HFF-Myc (cell line): ENCODE measurements at places on chromosomes 4 and X.

- DNase-seq, result no peak
Measured at GRCh38 chr4:11116940-11117339, 311.8 kb downstream of the HS3ST1 start.

GRCh38 chrX:111687305-111687704 is 6.3 kb downstream of the ALG13 start:
- DNase-seq, result no peak

GRCh38 chr4:168695288-168695687 is 198.4 kb downstream of the PALLD start:
- no peak for DNase-seq

GRCh38 chrX:151973060-151973661 is 1.3 kb downstream of the GABRE start:
- DNase-seq, result no peak

DNA sequence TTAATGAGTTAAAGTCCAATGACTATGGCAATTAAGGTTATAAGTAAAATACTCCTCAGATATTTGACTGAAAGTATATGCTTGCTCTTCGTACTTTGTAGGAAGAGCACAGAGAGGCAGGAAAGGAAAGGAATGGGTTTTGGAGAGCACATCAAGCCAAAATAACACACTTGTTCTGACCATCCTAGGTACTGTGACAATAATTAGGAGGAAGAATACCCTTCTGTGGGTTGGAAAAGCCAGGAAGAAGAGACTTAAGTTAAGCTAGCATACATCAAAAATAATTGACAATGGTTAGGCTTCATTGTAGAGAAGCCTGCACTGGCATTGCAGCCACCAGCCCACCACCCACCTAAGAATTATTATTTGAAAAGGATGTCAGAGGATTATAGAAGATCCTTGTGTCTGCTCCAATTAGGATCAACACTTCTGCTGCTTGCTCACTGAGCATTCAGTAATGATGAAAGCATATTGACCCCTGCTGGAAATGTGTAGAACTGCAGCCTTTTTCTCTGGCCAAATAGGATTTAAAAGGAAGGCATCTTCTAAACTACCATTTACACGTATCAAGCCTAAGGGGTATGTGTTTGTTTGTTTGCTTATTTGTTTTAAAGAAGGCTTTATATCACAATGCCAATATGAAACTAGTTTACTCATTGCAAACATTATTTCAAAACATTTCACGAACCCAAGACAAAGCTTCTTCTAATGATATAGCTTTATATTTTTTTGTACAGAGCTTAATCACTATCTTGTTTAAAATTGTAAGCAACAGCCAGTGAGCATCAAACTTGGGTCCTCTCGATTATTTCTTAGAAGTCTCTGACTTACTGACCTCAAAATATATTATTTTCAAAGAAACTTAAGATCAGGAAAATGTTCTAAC is 286.2 kb upstream of the TET2 start:
- DNase-seq, result peak; percentile 24
